ENCODE measurements at places on chromosomes 6 and 20. TPM values are rescaled to one million over a fixed set of nuclear protein-coding genes. Genes with fewer than 3 reads are reported as not detected.

Gene MYH7B
- total RNA-seq, result 0.43 TPM

Gene CCN6
- total RNA-seq, result not detected

Gene SIRPD
- total RNA-seq, result not detected

Gene TRIM15
- not detected for total RNA-seq

Gene PRICKLE4
- total RNA-seq, result 3.9 TPM

Gene FOXS1
- total RNA-seq, result 1.2 TPM
